CD4-positive, alpha-beta T cell treated with Interleukin-4 for 1 hour (primary cell): ENCODE measurements at places on chromosomes 5 and 9.

DNA sequence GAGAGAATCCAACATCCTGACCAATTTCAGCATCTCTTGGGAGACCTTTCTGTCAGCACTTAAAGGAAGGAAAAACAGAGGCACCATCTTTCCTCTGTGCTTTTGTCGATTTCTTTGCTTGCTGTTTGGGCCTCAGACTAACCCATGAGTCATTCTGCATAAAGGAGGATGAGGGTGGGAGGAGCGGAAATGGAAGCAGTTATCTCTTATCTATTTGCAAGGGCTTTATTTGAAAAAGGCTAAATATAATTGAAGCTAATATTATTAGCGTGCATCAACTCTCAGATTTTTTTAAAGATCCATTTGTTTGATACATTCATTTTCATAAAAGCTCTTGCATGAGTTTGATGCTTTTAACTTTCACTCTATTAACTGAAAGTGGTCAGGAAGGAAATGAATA is 72.9 kb downstream of the ZNF622 start:
- DNase-seq: no peak

DNA sequence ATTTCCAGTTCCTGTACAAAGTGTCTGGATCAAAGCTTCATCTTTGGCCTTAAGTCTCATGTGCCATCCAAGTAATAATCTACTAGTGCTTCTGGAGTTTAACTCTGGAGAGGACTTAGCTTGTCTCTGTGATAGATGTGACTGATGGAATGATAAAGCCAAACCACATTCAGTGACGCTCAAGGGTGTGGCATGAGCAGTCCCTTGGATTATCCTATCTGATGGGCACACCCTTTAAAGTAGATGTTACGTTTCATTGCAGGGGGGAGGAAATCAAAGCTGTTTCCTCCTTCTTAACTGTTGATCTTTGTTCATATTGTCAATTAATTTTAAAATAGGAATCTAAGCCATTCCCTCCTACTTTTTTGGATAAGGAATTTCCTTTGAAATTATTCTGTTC is 8.5 kb upstream of the EGFLAM start:
- no peak for DNase-seq

DNA sequence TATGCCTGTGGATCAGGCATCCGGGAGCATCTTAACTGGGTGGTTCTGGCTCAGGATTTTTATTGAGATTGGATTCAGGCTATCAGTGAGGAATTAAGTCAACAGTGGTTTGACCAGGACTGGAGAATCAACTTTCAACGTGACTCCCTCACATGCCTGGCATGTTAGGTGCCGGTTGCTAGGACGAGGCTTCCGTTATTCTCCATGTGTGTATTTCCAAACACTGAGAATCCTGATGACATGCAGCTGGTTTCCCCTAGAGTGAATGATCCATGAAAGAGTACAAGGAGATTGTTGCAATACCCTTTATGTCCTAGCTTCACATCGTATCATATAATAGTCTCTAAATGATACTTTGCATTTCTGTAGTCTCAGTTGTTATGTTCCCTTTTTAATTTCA is 529.2 kb downstream of the ANXA1 start:
- no peak for DNase-seq

- no peak for DNase-seq
Measured at GRCh38 chr5:111635151-111635902, 121.7 kb downstream of the NREP start.

GRCh38 chr5:74570250-74570649 is 70.3 kb downstream of the ENC1 start:
- no peak for DNase-seq

DNA sequence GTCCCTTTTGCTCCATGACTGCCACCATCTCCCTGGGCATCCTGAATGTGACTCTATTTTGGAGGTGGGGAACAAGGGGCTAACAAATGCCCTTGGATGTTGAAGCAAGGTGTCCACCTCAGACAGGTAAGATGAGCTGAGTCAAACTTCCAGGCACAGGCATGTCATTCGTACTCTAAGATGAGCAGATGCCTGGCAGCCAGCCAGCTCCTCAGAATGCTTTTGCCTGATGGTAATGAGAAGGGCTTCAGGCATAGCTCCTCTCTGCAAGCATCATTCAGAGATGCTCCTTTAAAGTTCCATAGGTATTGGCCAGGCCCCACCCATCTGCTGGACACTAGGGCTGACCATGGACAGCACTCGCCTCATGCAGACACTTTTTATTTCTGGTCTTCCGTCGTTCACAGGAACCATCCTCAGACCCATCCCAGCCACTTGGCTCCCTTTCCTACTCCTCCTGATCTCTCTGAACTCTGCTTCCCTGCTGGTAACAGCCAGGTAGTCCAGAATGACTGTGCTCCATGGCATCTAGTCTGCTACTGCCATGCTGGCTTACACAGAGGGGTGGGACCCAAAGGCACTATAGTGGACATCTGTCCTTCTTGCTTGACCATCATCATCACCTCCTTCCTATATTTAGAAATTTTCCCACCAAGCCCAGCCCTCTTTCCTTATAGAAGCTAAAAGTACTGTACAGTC is 118.8 kb downstream of the GLIS3 start:
- no peak for DNase-seq

GRCh38 chr5:169290895-169291294 is 10.0 kb downstream of the SLIT3 start:
- no peak for DNase-seq

DNA sequence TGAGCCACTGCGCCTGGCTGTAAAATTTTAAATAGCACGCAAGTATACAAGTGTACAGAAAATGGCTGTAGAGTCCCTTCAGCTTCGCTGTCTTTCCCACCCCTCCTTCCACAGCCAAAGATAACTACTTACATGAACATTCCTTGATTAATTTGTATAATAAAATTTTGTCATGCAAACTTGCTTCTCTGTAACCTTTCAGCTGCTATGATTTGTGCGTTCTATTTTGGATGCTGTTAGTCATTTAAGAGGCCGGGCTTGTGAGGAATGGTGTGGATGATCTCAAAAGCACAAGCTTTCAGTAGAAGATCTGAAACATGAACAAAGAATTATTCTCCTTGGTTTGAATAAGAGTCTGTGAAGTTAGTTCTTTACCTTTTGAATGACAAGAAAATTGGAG is 115.0 kb upstream of the TLE1 start:
- no peak for DNase-seq
